GM12892 (cell line): ENCODE measurements at places on chromosomes 16 and 17.

DNA sequence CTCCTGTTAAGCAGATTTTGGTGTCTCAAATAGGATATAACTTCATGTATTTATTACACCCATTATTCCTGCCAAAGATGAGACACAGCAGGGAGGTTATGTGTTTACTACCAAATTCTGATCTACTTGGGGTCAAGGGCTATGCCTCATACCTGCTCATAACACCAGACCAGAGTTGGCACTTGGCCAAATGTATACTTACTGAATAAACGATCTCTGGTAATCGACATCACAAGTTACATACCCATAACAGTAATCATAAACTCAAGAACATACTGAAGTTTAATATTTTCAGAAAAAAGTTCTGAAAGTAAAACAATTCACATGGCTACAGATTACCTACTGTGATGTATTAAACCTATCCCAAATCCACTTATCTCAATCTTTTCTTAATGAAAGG, 2.9 kb downstream of the TMEM170A start:
- no peak for DNase-seq

GRCh38 chr16:70465999-70466804, 11.8 kb downstream of the FCSK start:
- no peak for DNase-seq

DNA sequence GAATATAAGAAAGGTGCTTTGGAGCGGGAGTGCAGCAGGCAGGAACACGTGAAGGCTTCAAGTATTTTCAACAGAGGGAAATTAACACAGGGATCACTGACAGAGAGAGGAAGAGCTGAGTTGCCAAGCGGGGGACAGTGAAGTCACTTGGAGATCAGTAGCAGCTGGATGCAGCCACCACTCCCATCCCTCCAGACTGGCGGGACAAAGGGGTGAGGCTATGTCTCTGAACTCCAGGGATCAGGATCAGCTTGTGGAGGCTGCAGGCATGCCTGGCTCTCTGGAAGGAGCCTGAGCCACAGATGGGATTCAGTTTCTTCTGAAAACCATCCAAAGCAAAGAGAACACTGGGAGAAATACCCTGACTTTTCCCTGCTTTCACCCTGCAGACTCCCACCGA, 113.7 kb upstream of the IRX3 start:
- DNase-seq, result no peak

DNA sequence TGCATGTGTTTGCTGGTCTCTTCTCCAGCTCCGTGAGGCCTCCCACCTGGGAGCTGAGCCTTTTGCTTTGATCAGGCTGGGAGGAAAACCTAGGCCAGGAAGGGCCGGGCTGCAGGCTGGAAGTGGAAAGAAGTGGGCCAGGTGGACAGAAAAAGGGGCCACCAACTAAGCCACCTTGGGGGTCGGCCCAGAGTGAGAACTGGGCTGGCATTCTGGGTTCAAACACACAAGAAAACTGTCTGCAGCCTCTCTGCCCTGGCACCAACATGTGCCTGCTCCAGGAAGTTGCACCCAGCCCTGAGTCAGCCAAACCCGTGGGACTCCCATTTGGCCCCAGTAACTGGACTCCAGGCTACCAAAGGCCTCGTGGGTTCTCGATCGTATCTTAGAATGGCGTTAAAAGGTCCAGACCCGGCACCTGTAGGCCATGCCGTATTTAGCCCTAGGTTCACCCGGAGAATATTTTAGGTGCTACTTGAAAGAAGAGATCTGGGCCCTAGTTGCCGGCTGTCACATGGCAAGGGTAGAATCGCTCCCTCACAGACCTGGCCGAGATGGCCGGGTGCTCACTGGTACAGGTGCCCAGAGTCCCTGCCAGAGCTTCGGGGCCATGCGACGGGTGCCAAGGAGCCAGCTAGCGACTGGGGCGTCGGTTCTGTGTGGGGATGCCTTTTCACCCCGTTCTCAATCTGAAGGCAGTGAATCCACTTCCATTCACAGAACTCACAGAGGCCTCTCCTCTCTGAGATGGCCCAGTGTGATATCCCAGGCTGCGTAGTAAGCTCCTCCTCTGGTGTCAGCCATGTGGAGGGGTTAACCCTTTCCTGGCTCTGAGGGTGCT, 236.6 kb downstream of the MRTFB start:
- no peak for DNase-seq

GRCh38 chr17:77253611-77254051, 112.9 kb downstream of the SEC14L1 start:
- DNase-seq, result no peak

- DNase-seq, result no peak
Observed at GRCh38 chr17:70139449-70139993, 29.8 kb upstream of the KCNJ2 start.

- no peak for DNase-seq
Observed at GRCh38 chr17:46063241-46063640, 64.2 kb downstream of the STH start.

DNA sequence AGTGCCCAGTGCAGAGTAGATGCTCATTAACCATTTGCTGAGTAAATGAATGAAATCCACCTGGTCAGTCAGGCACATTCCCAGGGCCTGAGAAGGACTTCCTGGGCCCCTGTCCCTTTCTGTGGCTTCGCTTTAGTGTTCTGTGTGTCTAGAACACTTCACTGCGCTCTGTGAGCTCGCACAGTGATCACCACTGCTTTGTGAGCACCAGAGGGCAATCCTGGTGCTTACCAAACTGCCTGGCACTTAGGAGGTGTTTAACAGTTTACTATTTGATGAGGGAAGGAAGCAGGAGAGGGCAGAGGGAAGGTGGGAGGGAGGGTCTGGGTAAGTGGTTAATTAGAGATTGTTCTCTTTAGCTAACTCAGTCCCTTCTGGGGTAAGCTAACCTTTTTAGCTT, 26.2 kb downstream of the SALL1 start:
- no peak for DNase-seq

DNA sequence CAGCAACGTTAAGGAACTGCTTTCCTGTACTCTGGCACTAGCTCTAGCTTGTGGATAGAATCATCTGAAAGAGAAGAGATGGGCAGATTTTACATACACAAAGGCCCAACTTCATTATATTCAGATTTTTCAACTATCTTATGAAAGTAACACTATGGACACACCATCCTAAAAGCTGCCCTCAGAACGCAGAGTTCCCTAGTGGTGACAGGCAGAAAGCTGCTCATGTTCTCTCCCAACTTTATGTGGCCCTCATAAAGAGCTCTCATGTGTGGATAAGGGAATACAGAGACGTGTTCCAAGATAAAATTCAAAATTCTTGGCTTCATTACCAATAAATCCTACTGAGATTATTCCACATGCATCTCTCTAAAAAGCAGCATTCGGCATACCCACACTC, 1.5 kb downstream of the CFAP20 start:
- no peak for DNase-seq

DNA sequence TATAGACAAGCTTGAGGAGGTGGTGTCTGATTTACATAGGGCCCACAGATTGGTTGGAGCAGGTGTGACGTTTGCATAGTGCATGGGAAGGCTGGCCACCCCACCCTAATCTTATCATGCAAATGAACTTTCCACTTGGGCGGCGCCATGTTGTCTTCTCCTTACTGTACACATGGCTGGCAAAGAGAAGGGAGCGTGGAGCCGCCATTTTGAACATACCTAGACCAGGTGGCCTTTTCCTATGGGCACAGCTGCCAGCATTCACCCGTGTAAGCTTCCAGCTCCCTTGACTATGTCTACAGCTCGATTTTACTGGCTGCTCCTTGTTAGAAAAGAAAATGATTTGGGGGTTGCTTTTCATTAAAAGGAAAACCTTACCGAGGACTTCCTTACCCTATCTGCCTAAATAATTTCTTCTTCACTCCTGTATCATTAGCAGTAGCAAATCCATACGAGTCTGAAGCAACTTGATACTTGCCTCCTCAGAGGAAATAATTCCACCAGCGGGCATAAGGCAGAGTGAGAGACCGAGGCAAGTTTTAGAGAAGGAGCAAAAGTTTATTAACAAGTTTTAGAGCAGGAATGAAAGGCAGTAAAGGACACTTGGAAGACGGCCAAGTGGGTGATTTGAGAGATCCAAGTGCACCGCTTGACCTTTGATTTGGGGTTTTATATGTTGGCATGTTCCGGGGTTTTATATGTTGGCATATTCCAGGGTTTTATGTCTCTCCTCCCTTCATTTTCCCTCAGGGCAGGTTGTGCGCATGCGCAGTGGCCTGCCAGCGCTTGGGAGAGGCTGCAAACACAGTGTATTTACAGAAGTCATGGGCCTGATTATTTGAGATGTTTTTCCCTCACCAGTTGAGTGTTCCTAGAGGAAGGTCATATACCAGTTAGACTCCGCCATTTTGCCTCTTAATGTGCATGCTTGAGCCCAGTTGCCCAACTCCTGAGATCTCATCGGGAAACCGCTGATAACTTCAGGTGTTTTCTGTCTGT, 65.7 kb downstream of the MARF1 start:
- no peak for DNase-seq
